Left ventricle myocardium inferior (tissue), 1 donor: ENCODE measurements at places on chromosomes 11 and 22. TPM values are rescaled to one million over a fixed set of nuclear protein-coding genes. Genes with fewer than 3 reads are reported as not detected.

CHST1 gene
- 2.9 TPM for total RNA-seq

MS4A15 gene
- total RNA-seq: not detected

CCDC73 gene
- not detected for total RNA-seq

TESMIN gene
- total RNA-seq: 0.52 TPM

PAMR1 gene
- total RNA-seq: 12.9 TPM

KDELR3 gene
- 6.0 TPM for total RNA-seq

MYBPC3 gene
- total RNA-seq: 2,538 TPM

GLB1L3 gene
- total RNA-seq: not detected

DNA sequence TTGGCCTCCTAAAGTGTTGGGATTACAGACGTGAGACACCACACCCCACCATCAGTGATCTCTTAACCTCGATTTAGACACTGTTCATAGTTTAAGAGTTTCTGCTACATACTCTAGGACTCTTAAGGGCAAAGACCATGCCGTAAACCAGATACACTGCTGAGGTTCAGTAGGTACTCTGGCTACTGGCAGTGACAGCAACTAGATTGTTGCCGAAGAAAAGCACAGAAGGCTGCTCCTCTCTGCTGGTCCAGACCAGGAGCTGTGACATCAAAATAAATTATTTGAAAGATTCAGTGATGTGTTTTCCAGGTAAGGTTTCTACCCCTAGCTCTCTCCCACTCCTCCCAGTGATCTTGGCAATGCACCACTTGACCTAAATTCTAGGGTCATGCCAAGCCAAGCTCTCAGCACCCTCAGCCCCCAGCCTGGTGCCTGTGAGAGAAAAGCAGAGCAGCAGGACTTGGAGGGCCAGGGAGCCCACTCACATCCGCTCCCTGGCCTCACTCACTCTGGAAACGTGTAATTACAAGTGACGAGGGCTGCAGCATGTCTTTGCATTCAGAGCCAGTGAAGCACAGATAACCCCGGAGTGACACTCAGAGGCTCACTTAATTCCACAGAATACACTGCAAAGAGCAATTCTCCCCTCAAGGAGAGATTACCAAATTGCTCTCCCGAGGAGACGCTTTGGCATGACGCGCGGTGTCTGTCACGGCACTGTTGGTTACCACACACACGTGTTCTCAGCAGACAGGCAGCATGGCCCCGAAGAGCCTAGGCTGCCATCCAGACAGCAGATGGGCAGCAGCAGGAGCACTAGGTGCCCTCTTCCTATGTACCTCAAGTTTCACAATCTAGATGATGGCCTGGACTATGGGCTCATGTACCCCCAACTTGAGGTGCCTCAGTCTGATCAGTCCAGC is 96.9 kb upstream of the PITPNB start:
- DNase-seq: peak; percentile 17

DNA sequence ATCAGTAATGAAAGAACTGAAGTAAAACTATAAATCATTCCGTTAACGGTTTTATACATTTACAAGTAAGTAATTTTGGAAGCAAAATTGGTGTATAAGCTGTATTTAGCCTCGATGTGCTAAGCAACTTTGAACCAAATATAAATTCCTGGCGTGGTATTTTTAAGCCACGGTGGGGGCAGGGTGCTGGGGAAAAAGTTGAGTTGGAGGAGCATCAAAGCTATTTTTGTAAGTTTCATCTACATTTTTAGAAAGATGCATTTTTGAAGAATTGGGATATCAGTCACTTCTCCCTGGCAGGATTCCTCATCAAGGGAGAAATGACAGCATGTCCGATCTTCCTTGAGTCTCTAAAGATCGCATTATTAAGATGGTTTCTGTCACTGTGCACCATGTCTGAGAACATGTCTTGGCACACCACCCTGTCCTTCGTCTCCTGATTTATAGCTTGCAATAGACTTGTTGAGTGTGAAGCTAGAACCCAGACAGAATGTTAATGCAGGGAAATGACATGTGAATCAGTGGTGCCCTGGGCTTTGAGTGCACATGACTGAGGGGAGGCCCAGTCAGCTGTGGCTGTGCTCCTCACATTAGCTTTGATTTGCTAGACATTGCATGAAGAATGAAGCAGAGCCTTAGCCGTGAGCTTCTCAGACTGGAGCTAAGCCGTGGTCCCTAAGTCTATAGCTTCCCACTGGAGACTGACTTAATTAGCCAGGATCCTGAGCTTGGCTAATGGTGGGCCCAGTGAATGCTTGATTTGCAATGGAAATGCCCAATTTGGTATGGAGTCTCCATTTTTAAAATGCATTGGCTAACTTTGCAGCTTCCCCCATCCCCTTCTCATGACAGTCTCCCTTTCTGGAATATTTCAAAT is 127.0 kb downstream of the COMMD9 start:
- no peak for DNase-seq

- no peak for DNase-seq
These were observed 11.0 kb downstream of the DDB2 start for GRCh38 chr11:47225552-47226400.

DNA sequence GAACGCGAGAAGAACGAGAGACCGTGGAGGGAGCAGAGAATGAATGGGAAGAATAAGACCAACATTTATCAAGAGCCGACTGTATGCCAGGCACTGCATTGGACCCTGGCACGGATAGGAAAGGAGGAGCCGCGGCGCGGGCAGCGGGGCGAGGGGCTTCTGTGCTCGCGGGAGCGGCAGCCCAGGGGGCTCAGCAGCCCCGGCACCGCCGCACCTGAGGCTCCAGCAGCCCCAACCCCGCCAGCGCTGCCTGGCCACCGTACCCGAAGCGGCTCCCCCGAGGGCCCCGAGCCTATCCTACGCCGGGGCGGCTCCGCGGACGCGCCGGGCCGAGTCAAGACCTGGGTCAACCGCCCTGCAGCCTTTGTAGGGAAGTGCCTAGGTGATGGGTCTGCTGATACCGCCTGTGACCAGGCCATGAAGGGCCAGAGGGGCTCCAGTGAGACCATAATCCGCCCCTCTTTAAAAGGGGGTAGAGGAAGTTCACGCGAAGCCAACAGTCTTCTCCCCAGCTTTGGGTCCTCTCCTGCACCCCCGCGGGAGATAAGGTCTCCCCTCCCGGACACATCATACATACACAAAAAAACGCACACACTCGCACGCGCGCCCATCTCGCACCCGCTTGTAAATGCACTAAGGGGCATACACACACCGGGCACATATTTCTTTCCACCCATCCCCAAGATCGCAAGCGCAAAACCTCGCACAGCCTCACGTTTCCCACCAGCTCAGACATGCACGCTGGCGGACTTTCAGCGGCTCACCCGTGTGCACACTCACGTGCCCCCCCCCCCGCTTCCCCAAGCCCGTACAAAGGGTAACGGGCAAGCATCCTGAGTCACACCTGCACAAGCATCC is 935 bp upstream of the RTN4RL2 start:
- DNase-seq: no peak

DNA sequence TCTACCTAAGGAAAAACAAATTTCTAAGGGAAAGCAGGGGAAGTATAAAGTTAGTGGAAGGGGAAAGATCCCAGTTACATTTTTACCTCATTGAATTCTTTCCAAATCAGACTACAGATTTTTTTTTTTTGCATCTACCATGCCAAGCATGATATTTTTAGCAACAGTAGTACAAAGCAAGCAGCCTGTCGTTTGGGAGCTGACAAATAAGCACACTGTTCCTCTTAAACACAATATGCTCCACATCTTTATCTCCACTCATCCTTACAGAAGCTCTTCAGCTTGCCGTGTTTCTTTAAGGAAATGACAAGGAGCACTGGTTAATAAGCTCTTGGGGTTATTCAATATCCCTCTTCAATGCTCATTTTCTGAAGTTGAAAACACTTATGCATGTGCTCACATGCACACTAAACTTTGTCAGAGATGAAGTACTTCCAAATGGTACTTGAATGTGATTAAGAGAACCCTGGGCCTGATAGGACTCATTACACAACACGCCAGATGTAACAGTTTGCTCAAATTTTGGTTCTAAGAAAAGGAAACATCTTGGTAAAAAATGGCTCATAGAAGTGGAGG is 53.8 kb downstream of the PAX6 start:
- DNase-seq: no peak

DNA sequence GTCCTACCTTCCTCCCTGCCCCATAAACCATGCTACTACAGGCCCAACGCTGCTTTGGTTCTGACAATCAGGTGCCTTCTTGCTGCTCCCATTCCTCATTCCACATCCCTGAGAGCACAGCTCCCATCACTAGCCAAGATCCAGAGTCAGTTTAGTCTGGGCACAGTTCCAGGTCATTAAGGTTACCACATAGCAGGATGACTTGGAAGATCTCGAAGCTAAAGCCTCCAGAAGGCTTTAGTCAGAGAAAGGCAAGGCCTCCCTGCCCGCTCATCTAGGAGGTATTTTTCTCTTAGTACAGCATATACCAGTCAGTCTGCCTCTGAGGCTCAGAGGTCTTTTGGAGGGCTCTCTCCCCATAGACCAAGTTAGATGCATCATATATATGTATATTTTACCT is 30.3 kb downstream of the TRIM66 start:
- DNase-seq: no peak

GRCh38 chr22:41368543-41369423 is 13.0 kb upstream of the TEF start:
- DNase-seq: no peak

DNA sequence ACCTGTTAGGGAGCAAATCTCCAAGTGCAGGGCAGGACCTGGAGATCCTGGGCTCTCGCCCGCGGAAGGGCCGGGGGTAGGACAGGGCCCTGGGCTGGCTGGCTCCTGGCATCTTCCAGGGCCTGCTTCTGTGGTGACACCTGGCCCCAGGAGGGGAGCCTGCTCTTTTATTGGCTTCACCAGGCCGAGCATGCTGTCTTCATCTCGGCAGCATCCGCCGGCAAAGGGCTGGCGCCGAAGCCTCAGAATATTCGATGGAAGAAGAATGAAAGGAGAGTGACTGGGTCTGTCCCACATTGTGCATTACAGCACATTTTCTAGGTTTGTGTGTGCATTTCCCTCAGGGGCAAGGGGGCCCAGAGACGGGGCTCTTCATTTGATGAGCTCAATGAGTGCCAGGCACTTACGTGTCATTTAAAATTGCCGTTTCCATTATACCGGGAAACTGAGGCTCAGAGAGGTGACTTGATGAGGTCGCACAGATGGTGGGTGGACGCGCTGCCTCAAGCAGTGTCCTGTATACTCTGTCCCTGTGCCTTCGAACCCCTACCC is 70.0 kb downstream of the RBX1 start:
- peak; percentile 14 for DNase-seq

DNA sequence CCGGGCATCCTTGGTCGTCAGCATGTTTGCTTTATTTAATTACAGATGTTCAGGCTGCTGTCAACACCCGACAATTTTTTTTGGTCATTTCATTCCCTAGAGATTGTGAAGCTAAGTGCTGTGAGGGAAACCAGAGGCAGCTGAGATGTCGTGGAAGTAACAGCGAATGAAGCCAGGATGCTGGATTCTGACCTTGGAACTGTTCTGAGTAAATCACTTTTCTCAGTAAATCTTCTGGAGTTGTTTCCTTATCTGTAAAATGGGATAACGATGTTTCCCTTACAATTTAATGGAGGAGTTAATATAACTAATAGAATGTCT is 390 bp upstream of the CKAP5 start:
- no peak for DNase-seq

DNA sequence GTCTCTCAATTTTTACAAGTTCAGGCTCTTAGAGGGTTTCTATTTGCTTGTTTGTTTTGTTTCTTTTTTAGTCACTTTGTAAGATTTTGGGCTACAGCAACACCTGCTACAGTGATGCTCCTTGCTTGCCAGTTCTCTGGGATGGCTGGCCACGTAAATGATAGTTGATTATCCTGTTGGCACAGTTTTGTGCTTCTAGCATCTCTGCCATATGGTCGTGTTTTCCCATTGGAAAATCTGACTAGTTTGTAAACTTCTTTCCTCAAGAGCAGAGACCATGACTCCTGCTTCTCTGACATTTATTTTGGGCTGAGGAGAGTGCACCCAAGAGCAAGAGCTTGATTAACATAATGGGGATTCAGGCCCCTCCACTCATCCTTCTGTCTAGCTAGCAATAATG is 1621.6 kb upstream of the RAG2 start:
- DNase-seq: no peak

DNA sequence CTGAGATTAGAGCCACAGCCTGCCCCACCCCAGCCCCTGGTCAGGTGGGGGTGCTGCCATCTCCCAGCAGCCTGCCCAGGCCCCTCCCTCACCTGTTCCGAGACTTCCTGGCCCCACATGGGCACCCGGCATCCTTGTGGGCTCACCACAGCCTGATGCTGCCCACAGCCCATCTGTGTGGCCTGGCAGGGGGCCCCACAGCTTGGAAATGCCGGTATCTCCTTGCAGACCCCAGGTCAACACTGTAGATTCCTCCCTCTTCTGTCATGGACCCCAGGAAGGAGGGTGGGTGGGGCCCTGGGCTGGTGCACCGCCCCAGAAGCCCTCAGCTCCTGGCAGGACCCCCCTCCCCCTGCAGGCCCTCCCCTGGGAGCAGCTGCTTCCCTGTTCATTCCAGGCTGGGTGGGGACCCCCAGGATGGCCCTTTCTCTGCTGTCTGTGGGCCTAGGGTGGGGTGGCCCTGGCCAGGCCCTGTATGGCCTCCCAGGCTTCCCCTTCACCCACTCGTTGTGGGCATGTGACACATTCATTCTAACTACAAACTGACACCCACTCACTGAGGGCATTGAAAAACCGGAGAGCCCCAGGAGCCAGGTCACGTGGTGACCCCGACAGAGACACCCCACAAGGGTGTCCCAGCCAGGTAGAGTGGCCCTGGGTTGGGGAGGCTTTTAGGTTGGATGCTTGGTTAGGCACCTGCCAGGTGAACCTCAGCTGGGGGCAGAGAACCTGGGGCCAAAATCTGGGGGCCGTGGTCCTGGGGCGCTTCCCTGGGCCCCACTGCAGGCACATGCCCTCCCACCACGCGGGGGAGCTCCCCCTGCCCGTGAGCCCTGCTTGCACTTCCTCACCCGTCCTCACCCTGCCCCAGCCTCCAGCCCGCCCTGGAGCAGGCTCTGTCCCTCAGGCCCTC is 44.1 kb upstream of the CCDC188 start:
- no peak for DNase-seq

GRCh38 chr22:47396105-47396504 is 633.7 kb downstream of the TBC1D22A start:
- no peak for DNase-seq

- DNase-seq: no peak
These were observed 2.5 kb upstream of the KRTAP5-2 start for GRCh38 chr11:1600626-1601025.

DNA sequence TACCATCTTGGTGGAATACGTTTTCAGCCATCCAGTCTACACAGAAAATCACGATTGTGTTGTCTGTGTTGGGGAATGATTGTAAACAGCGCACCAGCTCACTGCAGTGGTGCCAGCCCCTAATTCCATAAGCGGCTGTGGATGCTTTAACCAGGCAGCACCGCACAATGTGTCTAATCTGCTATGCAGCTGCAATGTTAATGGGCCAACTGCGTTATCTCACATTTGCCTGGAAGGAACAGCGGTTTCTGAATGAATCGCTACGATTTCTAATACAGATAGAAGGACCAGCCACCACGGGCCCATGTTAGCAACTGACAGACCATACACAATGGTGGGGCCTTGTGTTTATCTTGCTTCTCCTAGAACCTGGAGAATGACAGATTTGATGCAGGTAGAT is 384.5 kb upstream of the KIRREL3 start:
- DNase-seq: no peak

- no peak for DNase-seq
These were observed 10.3 kb downstream of the EIF4G2 start for GRCh38 chr11:10798330-10798928.

- DNase-seq: no peak
These were observed 332.5 kb upstream of the NCAM1 start for GRCh38 chr11:112628676-112629075.

GRCh38 chr22:17199003-17199731 is 20.1 kb downstream of the ADA2 start:
- peak; percentile 30 for DNase-seq

- no peak for DNase-seq
These were observed 35.8 kb downstream of the DGCR2 start for GRCh38 chr22:19086417-19086816.
